ENCODE measurements at places on chromosomes 5 and 9.

GRCh38 chr5:157283434-157283833, 17.5 kb downstream of the CYFIP2 start:
- no peak for DNase-seq

- DNase-seq = no peak
Measured at GRCh38 chr5:18487928-18488480, 853.7 kb downstream of the TAF11L14 start.

- no peak for DNase-seq
Measured at GRCh38 chr5:41966401-41967105, 41.5 kb downstream of the FBXO4 start.

DNA sequence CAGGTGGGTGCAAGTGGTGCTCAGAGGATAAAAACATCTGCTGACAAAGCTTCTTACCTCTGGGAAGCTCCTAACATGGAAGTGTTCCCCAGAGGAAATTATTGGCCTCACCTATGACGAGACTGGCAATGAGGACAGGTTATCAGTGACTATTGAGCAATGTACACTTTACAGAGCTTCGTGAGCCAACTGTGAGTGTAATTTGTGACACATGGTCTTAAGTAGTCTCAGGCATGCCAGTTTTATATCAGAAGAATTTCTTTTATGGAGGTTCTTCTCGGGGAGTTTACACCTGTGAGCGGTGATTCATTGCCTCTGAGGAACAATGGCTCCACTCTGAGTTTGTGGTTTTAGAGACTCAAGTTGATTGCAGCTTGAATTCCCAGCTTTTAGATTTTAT, 11.3 kb downstream of the ANKDD1B start:
- no peak for DNase-seq

GRCh38 chr5:92421942-92422341, 1038.8 kb upstream of the ARRDC3 start:
- DNase-seq = no peak

DNA sequence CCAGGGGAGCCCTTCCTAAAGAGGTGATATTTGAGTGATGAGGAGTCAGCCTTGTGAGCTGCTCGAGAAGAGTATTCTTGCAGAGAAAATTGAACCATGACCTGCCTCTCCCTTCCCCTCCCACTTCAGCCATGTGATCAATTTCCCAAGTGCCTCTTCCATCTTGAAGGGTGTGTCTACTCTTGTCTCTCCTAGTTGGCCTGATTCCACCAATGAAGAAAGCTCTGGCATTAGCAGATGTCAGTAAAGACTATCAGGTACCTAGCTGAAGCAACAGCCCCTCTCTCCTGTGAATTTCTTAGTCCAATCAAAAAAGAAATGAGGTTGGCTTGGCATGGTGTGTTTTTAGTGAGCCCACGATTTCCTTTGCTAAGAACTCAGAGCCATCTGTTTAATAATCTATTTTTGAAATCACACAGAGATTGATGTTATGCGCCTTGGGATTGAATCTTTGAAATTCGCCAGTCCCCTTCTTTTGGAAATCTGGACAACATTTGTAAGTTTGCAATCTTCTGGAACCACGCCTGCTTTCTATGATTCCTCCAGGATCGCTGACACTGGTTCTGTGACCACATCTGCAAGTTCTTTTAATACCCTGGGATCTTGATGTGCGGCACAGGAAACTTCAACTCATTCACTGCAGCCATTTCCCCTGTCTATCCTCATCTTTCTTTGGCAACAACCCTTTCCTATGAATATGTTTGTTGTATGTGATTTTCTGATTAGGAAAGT, 404.6 kb downstream of the DMRT2 start:
- no peak for DNase-seq

- peak; percentile 83 for DNase-seq
Measured at GRCh38 chr9:127873886-127874285, 3.6 kb downstream of the AK1 start.

- no peak for DNase-seq
Measured at GRCh38 chr9:22975951-22976350, 529.3 kb downstream of the DMRTA1 start.

GRCh38 chr9:3909966-3910650, 384.3 kb upstream of the RFX3 start:
- no peak for DNase-seq

Measured in lower lobe of right lung (tissue), 2 donors.